Fibroblast of skin of abdomen (primary cell): ENCODE measurements at places on chromosomes 2 and 18.

- DNase-seq: no peak
Observed at GRCh38 chr2:232386490-232386739, 7.9 kb downstream of the ALPP start.

DNA sequence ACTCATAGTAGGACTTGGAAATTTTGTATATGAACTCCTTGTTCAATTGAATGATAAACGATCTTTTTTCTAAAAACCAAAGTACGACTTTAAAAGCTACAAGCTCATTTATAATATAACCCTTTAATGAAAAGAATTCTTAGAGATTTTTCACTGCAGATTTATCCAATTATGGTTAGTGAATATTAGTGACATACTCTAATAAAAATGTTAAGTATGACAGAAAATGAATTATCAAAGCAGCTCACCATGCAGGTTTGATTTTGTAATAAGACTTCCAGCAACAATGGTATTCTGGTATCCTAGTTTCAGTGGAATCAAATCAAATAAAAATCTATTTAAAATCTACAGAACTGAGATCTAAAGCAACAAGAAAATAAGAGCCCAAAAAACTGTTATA, 38.5 kb downstream of the PRPF40A start:
- peak; percentile 17 for DNase-seq

DNA sequence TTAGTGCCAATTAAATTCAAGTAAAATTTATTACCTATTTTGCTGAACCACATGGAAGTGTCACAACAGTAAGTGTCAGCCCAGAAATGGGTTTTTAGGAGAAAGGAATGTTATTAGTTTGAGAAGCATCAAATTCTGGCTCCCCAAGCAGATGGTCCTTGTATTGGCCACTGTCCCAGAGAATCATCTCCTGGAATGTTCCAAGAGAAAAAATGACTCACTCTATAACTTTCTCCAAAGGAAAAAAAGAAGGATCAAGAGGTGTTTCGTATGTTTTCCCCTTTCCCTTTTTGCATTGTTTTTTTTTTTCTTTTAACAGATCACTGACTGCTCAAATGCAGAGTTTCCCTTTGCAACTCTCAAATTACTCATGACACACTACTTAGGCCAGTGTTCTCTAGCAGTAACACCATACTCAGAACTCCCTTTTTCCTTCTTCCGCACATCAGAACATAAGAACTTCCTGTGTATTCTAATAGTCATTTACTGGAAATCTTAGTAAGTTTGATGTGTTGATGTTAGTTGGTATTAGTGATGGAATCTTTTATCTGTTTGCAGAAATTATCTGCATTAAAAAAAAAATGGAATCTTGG, 390.3 kb downstream of the GPD2 start:
- peak; percentile 93 for DNase-seq

- DNase-seq: no peak
Observed at GRCh38 chr2:29405266-29405665, 290.1 kb downstream of the CLIP4 start.

DNA sequence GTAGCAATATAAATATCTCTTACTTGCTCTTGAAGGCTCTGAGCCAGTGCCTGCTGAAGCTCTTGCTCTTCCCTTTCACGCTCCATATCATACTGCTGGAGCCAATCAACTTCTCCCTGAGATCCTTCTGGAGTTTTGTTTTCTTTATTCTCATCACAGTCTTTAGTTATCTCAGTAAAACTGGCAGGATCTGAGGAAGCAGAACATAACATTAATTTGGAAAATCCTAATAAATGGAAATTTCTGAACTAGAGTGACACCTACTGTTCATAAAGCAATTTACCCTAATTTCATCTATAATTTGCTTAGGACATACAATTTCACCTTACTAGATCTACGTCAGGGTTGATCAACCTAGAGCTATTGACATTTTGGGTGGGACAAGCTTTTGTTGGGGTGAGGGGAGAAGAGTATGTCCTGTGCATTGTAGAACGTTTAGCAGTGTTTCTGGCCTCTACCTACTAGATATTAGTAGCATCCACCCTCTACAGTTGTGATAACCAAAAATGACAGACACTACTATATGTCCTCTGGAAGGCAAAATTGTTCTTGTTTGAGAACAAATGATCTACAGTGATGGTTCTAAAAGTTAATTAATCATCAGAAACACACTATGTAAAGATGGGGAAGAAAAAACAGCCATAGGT, 47.2 kb downstream of the VIL1 start:
- peak; percentile 21 for DNase-seq
